ENCODE measurements at places on chromosomes 1 and 21. TPM values are rescaled to one million over a fixed set of nuclear protein-coding genes. Genes with fewer than 3 reads are reported as not detected.

LHX8 gene
- total RNA-seq, result 0.31 TPM

LPGAT1 gene
- total RNA-seq, result 31.3 TPM

REG4 gene
- 5.8 TPM for total RNA-seq

GIPC2 gene
- total RNA-seq, result 4.8 TPM

TRIM17 gene
- total RNA-seq, result 7.8 TPM

C1QC gene
- total RNA-seq, result not detected

CFHR5 gene
- total RNA-seq, result not detected

DNA sequence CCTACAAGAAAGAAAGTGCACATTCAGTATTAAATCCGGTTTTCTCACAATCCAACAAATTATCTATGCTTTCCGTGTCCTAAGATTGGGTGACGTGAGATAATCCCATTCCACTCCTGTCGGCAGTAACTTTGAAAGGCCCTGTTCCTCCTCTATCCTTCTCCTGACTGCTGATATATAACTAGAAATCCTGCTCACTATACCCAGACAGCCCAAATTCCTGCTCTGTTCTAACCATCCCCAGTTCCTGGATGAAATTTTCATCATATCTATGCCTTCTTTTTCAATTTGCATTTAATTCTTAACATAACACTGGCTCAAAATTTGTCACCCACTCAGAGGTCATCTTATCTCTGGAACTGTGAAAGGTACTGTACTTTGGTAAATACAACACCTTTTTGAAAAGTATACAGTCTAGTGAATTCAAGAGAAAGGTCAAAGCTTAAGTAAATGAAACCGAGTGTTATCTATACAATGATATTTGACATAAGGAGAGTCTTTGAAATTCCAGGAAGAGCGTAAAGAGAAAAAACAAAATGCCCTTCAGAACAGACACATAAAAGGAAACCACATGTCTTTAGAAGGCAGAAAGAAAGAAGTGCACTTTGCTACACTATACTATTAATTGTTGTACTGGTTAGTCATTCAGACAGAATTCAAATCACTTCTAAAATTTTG lies 200.5 kb upstream of the NEGR1 start:
- H3K4me3 ChIP-seq, result peak overlapping the region; percentile 0
- H3K4me1 ChIP-seq, result no peaks in the 10 kb centered on the region
- no peaks in the 10 kb centered on the region for H3K27me3 ChIP-seq

GRCh38 chr1:45621895-45622523 lies 1.8 kb downstream of the CCDC17 start:
- H3K4me3 ChIP-seq, result no peak overlapping the region
- no peak overlapping the region for H3K27ac ChIP-seq
- no peak for DNase-seq
- H3K4me1 ChIP-seq, result no peaks in the 10 kb centered on the region
- H3K27me3 ChIP-seq, result no peaks in the 10 kb centered on the region

- DNase-seq, result no peak
- peaks cover 20% of the 10 kb centered on the region for H3K36me3 ChIP-seq
- H3K4me3 ChIP-seq, result no peak overlapping the region
- H3K27ac ChIP-seq, result peak overlapping the region; percentile 37
- peaks cover 23% of the 10 kb centered on the region for H3K4me1 ChIP-seq
Observed at GRCh38 chr1:27787895-27788294, 14.9 kb downstream of the STX12 start.

- H3K27me3 ChIP-seq, result no peaks in the 10 kb centered on the region
- no peak for DNase-seq
- H3K36me3 ChIP-seq, result no peaks in the 10 kb centered on the region
- H3K4me3 ChIP-seq, result no peak overlapping the region
- H3K27ac ChIP-seq, result no peak overlapping the region
Observed at GRCh38 chr1:23116921-23117699, 51.5 kb downstream of the LUZP1 start.

GRCh38 chr1:226572325-226572726 lies 23.8 kb downstream of the STUM start:
- no peak overlapping the region for H3K4me3 ChIP-seq
- peaks cover 4% of the 10 kb centered on the region for H3K4me1 ChIP-seq
- H3K36me3 ChIP-seq, result no peaks in the 10 kb centered on the region
- H3K27me3 ChIP-seq, result peaks cover 5% of the 10 kb centered on the region

DNA sequence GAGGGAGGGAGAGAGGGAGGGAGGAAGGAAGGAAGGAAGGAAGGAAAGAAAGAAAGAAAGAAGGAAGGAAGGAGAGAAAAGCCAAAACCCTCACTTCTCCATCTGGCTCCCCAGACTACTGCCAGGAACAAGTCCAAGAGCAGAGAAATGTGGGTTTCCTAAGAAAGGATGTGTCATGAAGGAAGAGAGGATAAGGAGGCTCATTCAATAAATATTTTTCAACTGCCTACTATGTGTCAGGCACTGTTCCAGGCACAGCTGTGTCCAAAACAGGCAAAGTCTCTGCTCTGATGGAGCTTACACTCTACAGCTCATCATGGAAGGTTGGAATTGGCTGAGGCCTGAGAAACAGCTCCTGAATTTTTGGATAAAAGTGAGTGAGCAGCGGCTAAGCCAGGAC lies 42.6 kb upstream of the ATP2B4 start:
- H3K4me1 ChIP-seq, result peaks cover 30% of the 10 kb centered on the region
- no peak for DNase-seq
- no peaks in the 10 kb centered on the region for H3K36me3 ChIP-seq

DNA sequence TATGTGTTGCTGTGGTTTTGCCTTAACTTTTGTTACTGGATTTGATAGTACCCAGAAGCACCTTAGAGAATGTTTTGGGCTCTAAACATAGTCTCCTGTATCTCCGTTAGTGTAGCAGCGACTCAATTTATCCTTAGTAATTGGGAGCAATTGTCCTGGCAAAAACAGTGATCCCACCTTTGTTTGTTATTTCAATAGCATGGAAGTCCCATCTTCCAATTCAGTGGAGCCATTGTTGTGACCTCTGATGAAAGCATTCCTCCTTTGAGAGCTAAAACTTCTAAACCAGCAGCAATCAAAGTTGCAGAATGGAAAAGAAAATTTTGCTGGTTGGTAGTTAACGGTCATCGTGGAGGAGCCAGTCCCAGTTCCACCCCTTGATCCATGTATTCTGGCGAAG lies 34.7 kb downstream of the RTCA start:
- no peak for DNase-seq
- H3K36me3 ChIP-seq, result peaks cover 4% of the 10 kb centered on the region
- H3K27ac ChIP-seq, result no peak overlapping the region

GRCh38 chr1:40469327-40469726 lies 7.8 kb upstream of the ZFP69 start:
- H3K4me3 ChIP-seq, result no peak overlapping the region
- H3K27ac ChIP-seq, result no peak overlapping the region
- no peak for DNase-seq
- H3K27me3 ChIP-seq, result no peaks in the 10 kb centered on the region

DNA sequence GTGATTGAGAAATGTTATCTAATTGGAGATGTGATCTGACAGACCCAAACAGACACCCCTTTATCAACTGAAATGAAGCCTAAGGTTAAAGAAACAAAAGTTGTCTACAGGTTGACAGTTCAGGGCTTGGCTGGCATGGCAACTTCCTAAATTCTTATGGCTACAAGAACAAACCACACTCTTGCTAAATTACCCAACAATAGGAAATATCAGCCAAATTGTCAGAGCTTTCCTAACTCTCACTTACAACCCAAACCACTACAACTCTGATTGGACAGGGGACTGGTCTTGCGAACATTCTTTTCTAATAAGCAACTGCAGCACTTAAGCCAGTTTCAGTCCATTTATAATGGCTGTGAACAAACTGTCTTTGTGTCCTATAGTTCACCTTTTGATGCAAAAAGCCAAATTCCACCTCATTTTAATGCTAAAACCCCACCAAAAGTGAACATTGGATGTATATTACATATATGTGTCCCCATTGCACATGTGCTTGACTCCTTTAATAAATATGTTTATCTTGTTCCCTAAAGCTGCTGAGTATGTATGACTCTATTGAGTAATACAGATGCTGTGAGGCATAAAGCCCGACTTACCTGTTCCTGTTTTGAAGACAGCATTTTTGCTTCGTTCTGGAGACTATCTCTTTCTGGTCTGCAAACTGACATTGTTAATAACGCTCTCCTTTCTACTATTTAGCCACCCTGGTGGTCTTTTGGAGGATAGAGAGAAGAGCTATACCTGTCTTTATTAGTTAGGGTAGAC lies 101.3 kb upstream of the HMCN1 start:
- peaks cover 5% of the 10 kb centered on the region for H3K4me1 ChIP-seq
- H3K27ac ChIP-seq, result no peak overlapping the region
- no peaks in the 10 kb centered on the region for H3K27me3 ChIP-seq
- peaks cover 4% of the 10 kb centered on the region for H3K36me3 ChIP-seq

GRCh38 chr1:158020259-158020885 lies 26.9 kb downstream of the KIRREL1 start:
- H3K27me3 ChIP-seq, result no peaks in the 10 kb centered on the region
- H3K27ac ChIP-seq, result peak overlapping the region; percentile 86
- DNase-seq, result no peak

DNA sequence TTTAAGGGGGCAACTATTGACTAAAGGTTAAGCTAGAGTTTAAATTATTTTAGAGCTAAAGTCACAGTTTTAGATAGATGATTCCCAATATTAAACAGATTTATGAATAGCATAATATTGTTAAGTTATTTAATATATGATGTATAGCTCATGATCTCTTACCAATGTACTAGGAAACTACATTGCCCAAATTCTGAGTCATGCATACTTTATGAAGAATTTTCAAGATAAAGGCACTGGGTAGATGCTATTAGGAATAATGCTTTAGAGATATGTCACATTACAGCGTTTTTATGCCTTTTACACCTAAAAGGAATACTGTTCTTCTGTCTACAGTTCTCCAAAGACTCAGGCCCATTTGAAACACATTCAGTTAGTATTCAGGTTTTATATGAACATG lies 215.1 kb downstream of the NCAM2 start:
- H3K27ac ChIP-seq, result no peak overlapping the region
- DNase-seq, result no peak
- peaks cover 5% of the 10 kb centered on the region for H3K4me1 ChIP-seq

- no peak overlapping the region for H3K4me3 ChIP-seq
- peaks cover 4% of the 10 kb centered on the region for H3K27me3 ChIP-seq
- H3K36me3 ChIP-seq, result no peaks in the 10 kb centered on the region
- no peak for DNase-seq
Observed at GRCh38 chr1:208979776-208980175, 603.7 kb upstream of the CAMK1G start.
